SK-MEL-5 (cell line): ENCODE measurements at places on chromosomes 4 and X.

GRCh38 chrX:84717343-84717742, 215.1 kb upstream of the HDX start:
- no peak for DNase-seq

GRCh38 chr4:156476359-156476758, 495.2 kb downstream of the PDGFC start:
- peak; percentile 4 for DNase-seq

DNA sequence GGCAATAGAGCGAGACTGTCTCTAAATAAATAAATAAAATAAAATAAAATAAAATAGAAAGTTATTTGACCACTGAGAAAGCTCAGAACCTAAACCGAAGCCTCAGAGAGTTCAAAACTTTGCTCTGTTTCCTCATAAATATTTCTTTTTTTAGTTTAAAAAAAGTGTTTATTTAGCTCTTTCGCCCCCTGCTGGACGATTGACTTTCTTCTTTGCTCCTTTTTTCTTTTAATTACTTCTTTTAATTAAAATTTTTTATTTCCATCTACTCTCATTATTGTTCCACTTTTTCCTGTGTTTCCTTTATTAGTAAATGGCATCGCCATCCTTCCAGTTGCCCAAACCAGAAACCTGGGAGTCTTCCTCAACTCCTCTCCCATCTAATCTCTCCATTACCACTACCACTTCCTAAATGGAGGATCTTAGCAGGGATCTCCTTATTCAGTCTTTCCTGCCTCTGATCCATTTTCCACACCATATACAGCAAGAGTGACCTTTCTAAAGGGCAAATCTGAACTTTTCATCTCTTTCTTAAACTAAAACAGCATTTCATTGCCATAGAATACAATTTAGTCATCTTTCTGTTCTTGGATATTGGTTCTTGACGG, 728 bp upstream of the IL13RA2 start:
- peak; percentile 33 for DNase-seq

DNA sequence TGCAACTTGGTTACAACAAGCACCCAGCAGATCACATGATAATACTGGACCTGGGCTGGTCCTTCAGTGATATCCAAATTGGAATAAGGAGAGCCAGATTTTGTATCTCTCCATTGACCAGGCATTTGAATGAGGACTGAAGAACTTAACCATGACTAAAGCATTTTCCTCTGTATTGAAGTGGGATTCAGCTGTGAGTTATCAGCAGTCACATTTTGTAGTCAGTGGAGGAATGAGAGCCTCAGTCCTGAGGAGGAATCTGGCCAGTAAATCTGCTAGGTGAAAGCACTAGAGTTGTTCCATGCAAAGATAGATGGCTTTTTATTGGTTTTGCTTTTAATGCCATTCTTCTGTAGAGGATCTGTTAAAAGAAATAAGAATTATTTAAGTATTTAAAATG, 1506.0 kb downstream of the PCDH7 start:
- DNase-seq = no peak

GRCh38 chr4:94232519-94232918, 24.9 kb downstream of the SMARCAD1 start:
- no peak for DNase-seq

- DNase-seq = peak; percentile 28
These were observed 68.5 kb upstream of the MXD4 start for GRCh38 chr4:2330091-2331042.

DNA sequence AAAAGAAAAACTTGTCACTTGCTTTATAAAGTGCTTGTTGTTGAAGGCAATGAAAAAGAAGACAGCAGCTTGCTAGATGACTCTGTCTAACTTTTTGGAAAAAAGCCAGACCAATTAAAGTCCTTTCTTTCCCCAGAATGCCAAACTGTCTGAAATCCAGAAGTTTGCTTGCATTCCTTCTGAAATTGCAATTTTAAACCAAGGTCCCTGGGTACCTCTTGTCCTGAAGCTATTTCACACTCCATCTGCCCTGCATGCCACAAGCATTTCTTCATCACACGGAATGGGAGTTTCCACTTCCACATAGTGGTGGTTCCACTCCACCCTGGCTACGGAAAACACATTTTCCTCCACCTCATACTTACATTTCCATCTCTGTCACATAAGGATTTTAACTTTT, 101.0 kb downstream of the PAPSS1 start:
- DNase-seq = no peak

GRCh38 chrX:45710081-45710801, 509.6 kb upstream of the DIPK2B start:
- no peak for DNase-seq

DNA sequence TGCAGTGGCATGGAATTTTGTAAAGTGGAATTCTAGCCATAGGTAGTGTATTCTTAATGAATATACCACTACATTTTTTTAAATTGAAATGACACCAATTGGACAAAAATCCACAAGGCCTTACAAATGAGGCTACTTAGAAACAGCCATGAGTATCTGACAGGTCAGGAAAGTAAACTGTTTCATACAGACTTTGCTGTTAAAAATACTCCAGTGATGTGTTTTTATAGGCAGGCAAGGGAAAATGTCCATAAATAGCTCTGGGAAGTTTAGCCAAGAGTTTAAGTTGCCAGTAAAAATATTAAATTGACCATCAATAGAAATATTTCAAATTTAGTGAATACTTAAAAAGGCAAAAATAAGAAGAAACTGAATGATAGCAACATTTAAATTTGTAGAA, 41.8 kb upstream of the PDLIM5 start:
- no peak for DNase-seq
